ENCODE measurements at places on chromosomes 1 and 21. TPM values are rescaled to one million over a fixed set of nuclear protein-coding genes. Genes with fewer than 3 reads are reported as not detected.

DNA sequence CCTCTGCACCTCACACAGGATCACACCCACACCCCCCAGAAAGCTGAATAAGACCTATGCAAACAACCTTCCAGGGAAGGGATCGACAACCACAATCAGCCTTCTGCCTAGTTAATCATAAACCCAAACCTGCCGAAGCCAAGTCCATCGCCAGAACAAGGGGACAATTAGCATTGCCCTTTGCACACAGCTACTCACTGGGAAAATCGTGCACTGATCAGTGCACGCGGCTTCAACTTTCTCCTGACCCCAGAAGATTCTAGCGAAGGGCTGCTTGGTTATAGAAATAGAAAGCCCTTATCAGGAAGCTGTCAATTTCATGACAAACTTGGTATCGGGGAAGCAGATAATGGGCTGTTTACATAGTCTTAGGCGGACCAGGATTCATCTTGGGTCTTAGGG, 29.5 kb downstream of the RUNX1 start:
- DNase-seq = no peak

The SYPL2 gene
- polyA plus RNA-seq = 12.5 TPM

DNA sequence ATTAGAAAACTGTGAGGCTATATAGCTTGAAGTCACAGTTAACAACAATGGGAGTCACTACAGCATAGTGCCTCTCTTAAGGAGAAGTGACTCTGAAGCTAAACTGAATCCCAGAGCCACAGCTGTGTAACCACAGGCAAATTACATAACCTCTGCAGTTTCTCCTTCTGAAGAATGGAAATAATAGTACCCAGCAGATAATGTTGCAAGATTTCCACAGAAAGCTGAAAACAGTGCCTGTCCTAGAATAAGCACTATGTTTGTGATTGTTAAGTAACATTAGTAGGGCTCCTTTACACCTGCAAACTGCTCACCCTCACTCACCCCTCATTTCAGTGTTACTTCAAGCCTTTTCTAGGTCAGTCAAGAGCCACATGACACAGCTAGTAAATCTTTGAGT, 886.7 kb downstream of the PLA2G4A start:
- no peak for DNase-seq

The ITGB2 gene
- polyA plus RNA-seq = 13.8 TPM

DNA sequence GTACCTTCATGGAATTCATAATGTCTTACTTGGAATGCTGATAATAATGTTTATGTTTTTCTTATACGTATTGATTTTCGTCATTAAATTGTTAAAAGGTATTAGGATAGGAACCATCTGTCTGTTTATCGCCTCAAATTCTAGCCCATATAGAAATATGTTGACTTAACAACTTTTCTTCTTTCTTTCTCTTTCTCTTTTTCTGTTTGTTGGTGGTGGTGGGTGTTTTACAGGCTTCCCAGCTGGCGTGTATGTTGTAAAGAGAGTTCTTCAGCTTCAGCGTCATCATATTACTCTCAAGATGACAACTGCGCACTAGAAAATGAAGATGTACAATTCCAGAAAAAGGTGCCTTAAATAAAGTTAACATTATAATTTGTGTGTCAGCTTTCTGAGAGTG, 18.3 kb downstream of the SUCO start:
- no peak for DNase-seq

Data from right renal pelvis (tissue), 4 donors.